ENCODE measurements at places on chromosomes 3 and 15.
A peak's percentile ranks its signal among the peaks of the same experiment; 100 is the strongest.

GRCh38 chr3:66496746-66497145 lies 4.1 kb downstream of the LRIG1 start:
- DNase-seq = peak; percentile 69

DNA sequence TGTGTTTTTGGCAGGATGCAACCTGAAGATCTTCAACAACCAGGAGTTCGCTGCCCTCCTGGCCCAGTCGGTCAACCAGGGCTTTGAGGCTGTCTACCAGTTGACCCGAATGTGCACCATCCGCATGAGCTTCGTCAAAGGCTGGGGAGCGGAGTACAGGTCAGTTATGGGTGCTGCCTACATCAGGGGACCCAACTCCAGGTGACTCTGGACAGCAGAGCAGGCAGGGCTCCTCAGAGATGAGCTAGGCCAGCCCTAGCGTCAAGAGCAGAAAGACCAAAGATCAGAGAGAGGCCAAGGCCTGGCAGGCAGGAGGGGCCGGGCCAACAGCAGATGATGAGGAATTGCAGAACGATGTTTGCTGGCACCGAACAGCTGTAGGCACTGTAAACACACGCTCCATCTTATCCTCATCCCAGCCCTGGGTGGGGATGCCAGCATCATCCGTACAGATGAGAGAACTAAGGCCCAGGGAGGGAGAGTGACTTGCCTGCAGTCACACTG lies 67.1 kb downstream of the AAGAB start:
- DNase-seq = no peak

DNA sequence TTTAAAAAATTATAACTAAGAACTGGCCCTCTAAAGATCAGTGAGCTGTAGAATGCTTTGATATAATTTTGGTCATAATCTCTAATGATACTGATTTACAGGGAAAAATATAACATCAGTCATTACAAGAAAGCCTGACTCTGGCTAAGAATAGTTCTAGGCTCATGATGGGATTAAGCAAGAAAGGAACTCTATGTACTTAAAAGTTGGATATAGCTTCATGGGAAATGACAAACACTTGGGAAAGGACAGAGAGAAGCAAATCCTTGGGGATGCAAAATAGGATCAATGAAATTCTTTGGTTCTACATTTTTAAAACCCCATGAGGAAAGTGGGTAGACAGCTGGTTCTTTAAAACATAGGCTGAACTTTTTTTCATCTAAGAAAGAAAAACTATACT lies 472.7 kb upstream of the NR2F2 start:
- DNase-seq = no peak

- no peak for DNase-seq
Observed at GRCh38 chr3:107630779-107631178, 108.0 kb downstream of the BBX start.

DNA sequence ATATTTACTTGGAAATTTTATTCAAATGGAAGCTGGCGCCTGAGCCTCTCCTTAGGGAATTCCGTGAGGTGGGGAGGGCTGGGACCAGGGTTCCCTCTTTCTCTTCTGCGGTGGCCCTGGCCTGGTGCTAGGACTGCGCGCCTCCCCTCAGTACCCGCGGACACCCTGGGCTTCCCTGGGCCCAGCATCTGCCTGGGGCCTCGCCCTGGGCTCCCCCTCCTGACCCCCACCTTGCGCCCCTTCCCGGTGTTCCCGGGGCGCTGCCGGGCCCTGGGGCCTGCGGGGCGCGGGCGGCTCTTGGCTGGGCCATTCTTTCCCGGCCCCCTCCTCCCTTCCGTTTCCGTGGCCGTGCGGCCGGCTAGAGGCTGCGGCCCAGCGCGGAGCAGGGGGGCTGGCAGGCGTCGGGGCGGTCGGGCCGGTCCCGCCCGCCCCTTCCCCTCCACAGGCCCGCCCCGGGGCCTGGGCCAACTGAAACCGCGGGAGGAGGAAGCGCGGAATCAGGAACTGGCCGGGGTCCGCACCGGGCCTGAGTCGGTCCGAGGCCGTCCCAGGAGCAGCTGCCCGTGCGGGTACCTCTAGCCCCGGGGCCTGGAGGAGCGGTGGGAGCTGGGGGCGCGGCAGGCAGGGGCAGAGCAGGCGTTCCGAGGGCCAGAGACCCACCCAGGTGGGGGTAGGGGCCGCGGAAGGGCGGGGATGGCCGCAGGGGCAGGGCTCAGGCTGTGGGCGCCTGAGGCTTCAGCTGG lies at the start of gene FES:
FES (plus strand) TSS at position 529 of the 743 bp plus-strand sequence. CDS start 542 bp downstream, outside the sequence.
- no peak for DNase-seq

- DNase-seq = no peak
Observed at GRCh38 chr15:48865370-48866079, 12.4 kb upstream of the EID1 start.

DNA sequence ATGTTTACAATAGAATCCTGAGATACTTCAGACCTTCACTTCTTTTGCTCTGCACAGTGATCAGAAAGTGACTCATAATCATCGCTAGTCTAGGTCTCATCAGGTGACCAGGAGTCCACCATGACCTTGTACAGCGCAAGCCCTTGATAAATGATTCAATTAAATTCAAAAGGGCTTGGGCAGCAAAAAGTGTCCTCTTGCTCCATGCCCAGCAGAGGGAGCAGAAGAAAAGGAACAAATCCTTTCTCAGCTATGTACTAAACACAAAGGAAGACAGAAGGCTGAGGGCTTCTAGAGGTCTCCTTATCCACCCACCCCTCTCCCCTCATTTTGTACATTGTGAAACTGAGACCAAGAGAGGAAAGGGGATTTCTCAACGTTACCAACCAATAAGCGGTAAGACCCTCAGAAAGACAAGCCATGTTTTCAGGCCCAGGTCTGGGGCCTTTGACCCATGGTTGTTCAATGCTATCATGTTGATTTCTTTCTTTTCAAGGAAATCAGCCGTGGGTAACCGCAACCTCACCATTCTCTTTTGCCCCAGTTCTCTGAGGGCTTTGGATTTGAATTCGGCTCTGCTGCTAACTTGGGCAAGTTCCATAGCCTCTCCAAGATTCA lies 74.8 kb downstream of the AQP9 start:
- no peak for DNase-seq

DNA sequence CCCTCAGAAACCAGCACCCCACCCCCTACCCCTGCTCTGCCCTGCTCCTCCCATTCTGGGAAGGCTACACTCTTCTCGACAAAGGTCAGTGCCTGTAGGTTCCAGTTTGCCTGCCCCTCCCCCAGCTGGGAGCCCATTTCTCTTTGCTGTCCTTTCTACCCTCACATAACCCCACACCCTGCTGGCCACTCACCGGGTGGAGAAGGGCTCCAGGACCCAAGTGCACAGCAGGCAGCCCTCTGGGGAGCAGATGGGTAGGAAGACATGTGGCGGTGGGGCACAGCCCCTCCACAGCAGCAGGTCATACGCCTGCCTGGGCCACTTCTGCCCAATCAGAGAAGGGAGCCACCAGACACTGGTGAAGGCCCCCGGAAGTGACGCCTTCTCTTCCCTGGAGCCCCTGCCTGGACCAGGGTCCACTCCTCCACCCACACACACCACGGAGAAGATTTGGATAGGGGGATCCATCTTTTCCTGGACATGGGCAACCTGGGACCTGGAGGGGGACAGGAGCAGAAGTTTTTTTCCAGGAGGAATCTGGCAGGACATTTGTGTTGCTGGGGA lies at the start of gene THPO:
THPO (minus strand) TSS at position 326 of the 564 bp plus-strand sequence. CDS start 1,948 bp downstream, outside the sequence.
- no peak for DNase-seq

DNA sequence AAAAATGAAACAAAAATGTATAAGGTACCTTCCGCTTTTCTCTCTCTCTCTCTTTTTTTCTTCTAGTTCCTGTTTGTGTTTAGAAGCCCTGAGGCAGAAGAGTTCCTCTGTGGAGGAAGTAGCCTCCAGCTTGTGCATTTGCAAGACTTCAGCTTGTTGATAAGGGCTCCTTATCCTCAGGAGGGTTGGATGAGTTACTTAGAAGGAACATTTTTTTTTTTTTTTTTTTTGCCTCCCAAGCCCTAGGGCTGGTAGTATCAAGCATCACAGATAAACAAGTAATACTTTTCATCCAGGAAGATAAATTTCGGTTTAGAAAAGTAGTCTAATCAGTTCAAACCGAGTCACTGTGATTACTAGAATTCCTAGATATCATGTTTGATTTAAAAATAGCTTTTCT lies 91.0 kb upstream of the CBLB start:
- DNase-seq = no peak

DNA sequence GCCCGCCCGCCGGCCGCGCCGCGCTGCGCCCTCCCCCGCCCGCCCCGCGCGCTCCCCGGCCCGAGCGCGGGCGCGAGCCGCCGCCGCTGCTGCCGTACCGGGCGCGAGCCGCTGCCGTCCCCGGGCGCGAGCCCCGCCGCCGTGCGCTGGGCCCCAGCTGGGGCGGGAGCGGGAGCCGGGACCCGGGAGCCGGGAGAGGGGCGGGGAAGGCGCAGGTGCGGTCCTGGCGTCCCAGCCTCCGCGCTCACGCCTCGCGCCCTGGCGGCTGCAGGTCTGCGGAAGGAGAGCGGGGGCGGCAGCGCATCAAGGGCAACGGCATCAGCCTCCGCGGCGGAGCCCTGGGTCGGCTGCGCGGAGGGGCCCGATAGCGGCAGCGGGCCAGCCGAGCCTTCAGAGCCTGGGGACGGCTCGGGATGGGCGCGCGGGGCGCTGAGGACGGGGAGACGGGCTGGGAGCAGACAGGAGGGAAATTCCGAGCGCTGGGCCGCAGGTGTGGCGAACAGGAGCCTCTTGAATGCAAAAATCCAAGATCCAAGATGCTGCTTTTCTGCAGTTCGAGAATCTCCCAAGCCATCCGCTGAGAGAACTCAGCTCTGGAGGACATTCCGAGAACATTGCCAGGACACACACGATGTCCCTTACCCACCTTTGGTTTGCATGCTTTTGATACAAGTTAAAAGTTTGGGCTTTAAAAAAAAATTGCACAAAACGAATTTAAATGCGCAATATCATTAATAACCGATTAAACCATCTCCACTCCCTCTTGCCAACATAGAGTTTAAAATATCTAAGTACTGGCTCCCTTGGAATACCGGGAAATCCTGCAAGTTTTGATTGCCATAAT lies 251.1 kb downstream of the TJP1 start:
- peak; percentile 53 for DNase-seq

GRCh38 chr15:68596691-68597090 lies 17.9 kb downstream of the CORO2B start:
- no peak for DNase-seq

Measured in SW480 (cell line).